NCI-H510A treated with DMSO at 0.1 percent for 48 hours (cell line): ENCODE measurements at places on chromosomes 16 and 17.
A peak's percentile ranks its signal among the peaks of the same experiment; 100 is the strongest.

DNA sequence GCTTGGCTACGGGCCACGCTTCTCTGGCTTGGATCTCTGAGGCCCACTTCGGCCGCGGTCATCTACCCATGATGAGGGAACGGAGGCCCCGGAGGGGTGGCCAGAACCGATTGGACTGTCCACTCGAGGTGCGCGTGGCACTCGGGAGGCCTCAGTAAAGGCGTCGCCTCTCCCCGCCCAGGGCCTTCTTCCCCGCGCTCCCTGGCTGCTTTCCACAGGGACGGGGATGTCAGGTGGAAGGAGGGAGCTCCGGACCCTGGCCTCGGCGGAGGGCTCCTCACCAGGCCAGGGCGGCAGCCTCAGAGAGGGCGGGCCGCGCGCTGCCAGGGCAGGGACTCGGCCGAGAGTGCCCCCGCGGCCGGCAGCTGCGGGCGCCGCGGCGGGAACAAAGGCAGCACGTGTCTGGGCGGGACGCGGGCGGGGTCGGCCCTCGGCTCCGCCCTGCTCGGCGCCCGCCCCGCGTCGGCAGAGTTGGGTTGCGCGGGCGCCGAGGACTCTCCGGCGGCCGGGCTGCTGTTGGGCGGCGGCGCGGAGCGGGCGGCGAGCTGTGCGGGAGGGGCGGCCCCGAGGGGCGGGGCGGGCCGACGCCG, 587 bp upstream of the CDK5R1 start:
- DNase-seq: peak; percentile 75

DNA sequence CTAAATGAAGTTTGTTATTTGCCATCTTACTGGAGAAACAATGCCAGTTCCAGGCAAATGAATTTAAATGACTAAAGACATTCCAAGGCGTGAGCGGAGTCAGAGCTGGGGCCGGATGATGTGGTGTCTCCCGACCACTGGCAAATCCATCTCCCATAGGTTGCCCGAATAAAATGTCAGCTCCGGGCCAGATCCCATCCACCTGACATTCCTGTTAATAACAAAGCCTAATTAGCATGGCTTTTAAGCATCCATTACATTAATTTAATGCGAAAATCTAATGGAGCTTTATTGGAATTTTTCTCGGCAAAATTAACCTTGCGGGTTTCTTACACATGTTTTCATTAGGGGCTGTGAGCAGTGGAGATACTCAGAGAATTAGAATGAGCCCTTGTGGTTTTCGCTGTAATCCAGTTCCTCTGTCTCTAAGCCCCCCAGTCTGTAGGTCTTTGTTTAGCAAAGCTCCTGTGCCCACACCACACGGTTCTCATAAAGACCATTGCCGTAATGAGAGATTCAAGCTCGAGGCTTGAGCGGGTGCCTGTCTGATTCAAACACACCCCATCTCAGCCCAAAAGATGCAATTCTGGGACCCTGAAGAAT, 123.3 kb downstream of the CCT6B start:
- no peak for DNase-seq

DNA sequence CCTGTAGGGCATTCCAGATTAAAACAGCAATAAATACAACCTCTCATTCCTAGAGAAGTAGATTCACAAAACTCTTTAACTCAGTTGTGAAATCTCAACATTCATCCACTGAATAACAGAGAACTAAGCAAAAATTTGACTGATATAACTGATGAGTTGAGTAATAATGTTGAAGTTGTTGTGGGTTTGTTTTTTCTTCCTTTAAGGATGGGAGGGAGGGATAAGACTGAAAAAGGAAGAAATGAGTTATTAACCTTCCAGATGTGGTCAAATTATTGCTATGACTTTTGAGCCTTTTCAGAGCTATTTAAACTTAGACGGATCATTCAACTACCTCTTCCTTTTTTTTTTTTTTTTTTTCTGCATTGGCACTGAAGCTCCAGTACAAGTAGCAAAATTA, 38.6 kb downstream of the SKAP1 start:
- no peak for DNase-seq

DNA sequence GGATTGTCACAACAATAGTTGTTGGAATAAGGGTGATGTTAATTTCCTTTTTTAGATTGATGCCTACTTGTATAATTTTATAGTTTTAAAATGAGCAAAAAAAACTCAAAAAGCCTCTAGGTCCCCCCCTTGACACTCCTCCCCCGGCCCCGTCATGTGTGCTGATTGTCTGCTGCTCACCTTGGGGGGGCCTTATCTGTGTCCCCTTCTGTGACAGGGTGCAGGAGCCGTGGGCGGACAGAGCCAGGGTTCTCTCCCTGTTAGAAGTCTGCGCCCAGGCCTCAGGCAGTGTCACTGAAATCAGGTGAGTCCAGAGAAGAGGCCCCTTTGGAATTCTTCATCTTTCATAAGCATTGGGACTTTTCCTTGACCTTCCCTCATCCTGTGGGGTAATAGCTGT, 27.4 kb upstream of the CPNE2 start:
- DNase-seq: no peak

DNA sequence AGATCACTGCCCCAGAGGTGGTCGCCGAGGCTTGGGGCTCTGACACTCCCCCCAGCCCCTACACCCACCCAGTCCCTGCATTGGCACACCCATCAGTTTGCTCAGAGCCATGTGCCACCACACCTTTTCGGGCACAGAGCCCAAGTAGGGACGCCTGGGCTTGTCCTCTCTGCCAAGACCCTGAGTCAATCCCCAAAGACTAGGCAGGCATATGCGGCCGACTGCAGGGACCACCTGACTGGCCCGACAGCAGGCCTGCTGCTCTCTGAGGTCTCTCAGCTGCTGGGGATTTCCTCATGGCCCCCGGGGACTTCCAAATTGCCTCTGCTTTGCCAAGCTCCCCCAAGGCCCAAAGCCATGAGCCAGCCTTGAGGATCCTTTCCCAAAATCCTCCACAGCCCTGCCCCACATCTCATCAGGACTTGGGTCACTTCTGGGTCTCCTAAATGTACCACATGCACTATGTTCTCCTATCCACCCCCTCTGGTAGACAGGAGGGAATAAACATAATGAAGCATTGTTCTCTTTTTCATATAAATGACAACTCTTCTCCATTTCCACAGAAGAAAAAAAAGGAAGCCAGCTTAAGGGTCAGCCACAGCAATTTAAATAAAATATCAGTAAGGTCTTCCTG, 30.6 kb downstream of the MYO18A start:
- no peak for DNase-seq

DNA sequence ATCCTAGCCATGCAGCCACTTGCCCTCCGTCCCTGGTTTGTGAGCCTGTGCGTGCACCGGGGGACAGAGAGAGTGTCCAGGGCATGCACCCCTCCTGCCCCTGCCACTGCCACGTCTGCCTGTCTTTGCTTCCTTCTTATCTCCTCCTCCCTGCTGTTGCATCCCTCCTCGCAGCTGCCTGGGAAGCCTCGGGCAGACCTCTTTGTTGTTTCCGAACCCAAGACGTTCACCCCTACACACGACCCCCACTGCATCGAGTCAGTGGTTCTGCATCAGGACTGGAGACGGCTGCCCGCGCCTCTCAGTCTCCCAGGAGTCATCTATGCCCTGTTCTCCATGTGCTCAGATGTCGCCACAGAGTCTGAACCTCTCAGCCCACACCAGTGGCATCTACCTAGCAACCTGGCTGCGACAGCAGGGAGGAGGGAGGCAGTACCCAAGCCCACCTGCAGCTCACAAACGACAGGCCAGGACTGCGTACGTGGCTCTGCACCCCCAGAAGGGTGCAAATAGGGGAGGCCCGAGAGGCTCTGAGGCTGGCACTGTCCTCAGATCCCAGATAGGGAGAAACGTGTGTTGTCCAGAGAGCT, 5.2 kb downstream of the TIMP2 start:
- no peak for DNase-seq

DNA sequence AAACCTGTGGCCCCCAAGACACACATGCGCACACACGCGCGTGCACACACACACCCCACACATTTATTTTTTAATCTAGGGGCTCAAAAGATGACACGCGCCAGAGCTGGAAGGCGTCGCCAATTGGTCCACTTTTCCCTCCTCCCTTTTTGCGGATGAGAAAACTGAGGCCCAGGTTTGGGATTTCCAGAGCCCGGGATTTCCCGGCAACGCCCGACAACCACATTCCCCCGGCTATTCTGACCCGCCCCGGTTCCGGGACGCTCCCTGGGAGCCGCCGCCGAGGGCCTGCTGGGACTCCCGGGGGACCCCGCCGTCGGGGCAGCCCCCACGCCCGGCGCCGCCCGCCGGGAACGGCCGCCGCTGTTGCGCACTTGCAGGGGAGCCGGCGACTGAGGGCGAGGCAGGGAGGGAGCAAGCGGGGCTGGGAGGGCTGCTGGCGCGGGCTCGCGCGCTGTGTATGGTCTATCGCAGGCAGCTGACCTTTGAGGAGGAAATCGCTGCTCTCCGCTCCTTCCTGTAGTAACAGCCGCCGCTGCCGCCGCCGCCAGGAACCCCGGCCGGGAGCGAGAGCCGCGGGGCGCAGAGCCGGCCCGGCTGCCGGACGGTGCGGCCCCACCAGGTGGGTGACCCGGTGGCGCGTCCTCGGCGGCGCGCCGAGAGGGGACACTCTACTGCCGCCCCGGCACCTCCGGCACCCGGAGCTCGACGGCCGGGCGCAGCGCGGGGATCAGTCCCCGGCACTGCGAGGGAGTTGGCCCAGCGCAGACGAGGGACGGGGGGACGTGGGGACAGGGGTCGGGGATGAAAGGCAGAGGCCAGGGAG, at the start of gene STAT5A:
STAT5A (plus strand) TSS at position 522 of the 826 bp plus-strand sequence. CDS start 914 bp downstream, outside the sequence.
- peak; percentile 36 for DNase-seq

- no peak for DNase-seq
These were observed 71.6 kb upstream of the PSMD7 start for GRCh38 chr16:74224828-74225612.

- no peak for DNase-seq
These were observed 1.9 kb upstream of the NAT9 start for GRCh38 chr17:74777901-74778515.

DNA sequence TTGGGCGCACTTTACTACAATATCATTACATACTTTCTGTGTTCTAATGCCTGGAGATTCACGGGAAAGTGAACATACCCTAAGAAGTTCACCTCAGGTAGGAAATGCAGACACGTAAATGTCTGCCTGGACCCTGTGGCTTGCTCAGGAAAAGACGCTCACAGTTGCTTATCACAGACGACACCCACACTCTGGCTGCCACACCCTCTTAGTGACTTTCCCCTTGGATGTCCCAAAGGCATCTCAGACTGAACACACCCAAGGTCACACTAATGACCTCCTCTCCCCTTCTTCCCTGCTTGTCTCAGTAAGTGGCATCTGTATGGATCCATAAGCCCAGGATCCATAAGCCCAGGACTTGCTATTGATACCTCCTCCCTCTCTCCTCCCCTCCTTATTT, 32.6 kb downstream of the CDRT15 start:
- DNase-seq: no peak

DNA sequence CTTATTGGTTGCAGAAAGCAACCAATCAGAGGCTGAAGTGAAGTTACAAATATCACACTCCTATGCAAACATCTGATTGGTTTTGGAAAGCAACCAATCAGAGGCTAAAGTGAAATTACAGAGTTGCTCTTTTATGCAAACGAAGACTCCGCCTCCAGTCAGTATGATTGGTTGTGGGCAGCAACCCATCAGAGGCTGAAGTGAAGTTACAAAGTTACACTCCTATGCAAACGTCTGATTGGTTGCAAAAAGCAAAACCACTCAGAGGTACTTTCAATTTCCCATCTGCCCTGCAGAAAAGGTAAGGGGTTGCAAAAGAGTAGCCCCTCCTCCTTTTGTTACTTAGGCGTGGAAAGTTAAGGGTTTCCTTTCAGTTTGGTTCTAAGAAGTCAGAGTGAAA, 697.3 kb downstream of the MAF start:
- no peak for DNase-seq

- DNase-seq: peak; percentile 73
These were observed 87.3 kb upstream of the RPL38 start for GRCh38 chr17:74116087-74116717.

GRCh38 chr17:21463779-21464407, 87.7 kb downstream of the KCNJ12 start:
- no peak for DNase-seq

GRCh38 chr16:88274847-88275246, 107.9 kb upstream of the ZNF469 start:
- DNase-seq: no peak

DNA sequence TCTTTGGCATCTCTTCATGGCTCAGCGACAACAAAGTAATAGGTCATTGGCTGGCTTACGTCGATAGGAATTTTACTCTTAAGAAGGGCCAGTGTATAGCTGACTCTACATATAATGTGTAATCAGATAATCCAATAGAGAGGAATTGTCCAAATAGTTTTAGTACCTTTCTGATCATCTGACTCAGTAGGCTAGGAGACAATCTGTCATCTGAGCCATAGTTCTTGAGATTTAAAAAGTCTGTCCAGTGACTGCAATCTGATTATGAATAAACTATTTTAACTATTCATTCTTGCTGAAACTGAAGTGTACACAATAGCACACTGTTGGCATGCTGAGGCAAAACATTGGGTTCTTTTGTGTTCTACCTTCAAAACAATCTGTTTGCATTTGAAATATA, 21.4 kb upstream of the NOL11 start:
- DNase-seq: peak; percentile 46

DNA sequence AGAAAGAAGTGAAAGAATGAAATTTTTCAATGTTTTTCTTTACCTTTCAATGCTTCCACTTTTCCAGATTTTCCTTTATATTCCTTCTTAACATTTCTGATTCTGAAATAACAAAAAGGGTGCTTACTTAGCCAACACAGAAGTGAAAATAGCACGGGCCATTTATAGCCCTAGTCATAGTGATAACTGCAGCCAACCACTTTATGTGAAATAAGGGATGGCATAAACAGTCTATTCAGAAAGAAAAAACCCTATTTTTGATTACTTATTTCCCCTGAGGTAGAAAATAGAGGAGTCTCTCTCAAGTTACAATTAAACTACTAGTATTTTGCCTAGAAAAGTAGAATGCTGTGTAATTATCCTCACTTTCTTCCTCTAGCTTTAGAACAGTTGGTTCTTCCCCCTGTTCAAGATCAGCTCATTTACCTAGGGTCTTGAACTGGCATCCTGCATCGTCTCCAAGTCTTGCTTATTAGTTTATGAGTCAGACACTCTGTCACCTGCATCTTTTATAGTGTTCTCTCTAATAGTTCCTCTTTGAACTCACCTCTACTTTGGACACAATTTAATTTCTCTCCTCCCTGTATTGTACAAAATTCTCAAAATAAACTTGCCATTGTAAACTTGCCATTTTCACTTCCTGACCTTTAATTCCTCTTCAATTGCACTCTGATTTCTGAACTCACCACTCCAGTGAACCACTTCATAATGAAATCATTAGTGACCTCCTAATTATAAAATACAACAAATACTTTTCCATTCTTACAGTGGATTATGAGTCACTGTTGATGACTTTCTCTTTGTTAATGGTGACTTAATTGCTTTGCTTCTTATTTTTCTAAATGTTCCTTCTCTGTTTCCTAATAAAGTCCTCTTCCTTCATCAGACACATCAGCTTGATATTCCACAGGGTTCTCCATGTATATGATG, 23.6 kb downstream of the ABCA6 start:
- no peak for DNase-seq
